ENCODE measurements at places on chromosomes 6 and 20.

- no peak for DNase-seq
Observed at GRCh38 chr6:43494766-43495165, 15.4 kb downstream of the LRRC73 start.

DNA sequence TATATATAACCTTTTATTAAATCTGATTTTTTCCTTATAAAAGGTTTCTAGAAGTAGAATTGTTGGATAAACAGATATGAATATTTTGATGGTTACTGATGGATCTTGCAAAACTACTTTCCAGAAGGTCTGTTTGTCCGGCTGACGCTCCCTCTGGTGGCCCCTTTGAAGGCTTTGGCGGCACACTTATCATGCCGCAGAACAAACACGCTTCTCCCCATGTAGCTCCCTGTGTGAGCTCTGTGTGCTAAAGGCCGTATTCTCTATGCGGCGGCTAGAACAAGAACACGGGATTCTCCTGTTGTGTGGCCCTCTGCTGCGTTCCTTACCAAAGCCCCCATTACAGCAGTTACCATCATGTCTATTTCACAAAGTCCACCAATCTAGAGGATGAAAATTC lies 30.0 kb downstream of the PPP1R3G start:
- peak; percentile 36 for DNase-seq

GRCh38 chr6:22041797-22042480 lies 254.9 kb downstream of the PRL start:
- peak; percentile 71 for DNase-seq

DNA sequence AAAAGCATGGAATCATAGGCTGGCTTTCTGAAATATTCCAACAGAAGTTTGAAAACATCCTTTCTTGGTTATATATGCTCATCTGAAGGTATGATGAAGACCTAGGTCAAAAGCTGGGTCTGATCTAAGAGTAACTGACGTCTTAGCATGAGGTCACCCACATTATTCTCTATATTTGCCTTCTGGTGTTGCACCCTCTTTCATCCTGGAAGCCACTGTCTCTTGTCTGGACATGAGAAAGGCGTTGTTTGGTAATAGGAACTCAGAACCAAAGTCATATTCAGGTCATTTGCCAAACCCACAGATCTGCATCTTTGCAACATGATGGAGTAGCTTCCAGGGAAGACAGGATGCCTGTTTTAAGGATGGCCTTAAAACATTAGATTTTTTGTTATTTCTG lies 17.6 kb downstream of the GABRR1 start:
- no peak for DNase-seq

- peak; percentile 58 for DNase-seq
Observed at GRCh38 chr20:23937303-23938117, 51.1 kb downstream of the GGTLC1 start.

DNA sequence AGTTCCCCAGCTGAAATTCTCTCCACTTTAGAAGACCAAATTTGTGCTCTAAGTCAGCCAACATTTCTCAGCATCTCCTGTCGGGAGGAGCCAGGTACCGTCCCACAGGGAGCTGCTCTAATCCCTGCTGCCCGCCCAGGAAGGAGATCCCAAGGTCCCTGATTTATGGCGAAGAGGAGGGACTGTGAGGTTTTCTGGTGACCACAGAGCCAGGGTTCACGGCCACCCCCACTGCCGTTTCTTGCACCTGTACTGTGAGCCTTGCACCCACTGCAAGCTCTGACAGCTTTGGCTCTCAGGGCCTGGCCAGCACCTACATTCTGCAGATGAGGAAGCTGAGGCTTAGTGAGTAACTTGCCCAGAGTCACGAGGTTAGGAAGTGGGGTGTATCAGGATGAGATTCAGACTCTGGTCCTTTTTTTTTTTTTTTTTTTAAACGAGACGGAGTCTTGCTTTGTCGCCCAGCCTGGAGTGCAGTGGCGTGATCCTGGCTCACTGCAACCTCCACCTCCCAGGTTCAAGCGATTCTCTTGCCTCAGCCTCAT lies 34.9 kb downstream of the FOXC1 start:
- DNase-seq = no peak

DNA sequence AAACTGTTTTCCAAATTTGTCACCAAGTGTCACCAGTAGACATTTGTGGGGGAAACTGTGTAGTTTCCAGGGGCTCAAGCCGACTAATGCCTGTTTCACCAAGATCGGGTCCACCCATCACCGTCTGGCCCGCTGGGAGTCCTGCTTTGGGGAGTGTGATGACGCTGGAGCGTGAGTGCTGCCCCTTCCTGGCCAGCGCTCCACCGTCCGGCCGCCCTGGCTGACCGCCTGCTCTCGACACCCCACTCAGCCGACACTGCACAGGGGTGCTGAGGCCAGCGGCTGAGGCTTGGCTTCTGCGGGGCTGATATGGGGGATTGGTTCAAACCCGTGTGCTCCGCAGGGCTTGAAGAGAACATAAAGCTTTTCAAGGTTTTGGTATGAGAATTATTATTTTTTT lies 160.1 kb downstream of the SMOC2 start:
- no peak for DNase-seq

- DNase-seq = no peak
Observed at GRCh38 chr20:21017528-21018085, 88.6 kb downstream of the LINC00237 start.

- no peak for DNase-seq
Observed at GRCh38 chr6:138387577-138388368, 10.1 kb downstream of the SMIM28 start.

DNA sequence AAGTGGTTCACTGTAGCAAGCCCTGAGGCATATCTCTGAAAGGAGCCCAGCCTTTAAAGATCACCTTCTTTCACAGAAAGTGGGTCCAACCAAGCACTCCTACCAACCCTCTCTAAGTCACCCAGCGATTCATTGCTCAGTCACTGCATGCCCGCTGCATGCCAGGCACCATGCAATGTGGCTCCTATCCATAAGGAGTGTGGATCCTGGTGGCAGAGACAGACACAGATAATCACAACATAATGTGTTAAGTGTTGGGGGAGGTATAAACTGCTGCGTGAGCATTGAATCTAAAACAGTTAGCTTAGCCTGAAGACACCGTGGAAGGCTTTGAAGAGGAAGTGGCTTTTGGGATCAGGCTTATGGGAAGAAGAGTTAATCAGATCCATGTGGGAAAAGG lies 659.5 kb downstream of the PTPRT start:
- DNase-seq = no peak

- DNase-seq = no peak
Observed at GRCh38 chr6:81886157-81886556, 133.7 kb upstream of the TENT5A start.

- DNase-seq = no peak
Observed at GRCh38 chr6:3426091-3426926, 30.5 kb downstream of the SLC22A23 start.

GRCh38 chr6:87917886-87918285 lies 129.8 kb upstream of the SPACA1 start:
- DNase-seq = no peak

- DNase-seq = no peak
Observed at GRCh38 chr6:114523508-114523907, 180.7 kb upstream of the HS3ST5 start.

GRCh38 chr6:158206740-158207421 lies 38.7 kb downstream of the GTF2H5 start:
- DNase-seq = no peak

DNA sequence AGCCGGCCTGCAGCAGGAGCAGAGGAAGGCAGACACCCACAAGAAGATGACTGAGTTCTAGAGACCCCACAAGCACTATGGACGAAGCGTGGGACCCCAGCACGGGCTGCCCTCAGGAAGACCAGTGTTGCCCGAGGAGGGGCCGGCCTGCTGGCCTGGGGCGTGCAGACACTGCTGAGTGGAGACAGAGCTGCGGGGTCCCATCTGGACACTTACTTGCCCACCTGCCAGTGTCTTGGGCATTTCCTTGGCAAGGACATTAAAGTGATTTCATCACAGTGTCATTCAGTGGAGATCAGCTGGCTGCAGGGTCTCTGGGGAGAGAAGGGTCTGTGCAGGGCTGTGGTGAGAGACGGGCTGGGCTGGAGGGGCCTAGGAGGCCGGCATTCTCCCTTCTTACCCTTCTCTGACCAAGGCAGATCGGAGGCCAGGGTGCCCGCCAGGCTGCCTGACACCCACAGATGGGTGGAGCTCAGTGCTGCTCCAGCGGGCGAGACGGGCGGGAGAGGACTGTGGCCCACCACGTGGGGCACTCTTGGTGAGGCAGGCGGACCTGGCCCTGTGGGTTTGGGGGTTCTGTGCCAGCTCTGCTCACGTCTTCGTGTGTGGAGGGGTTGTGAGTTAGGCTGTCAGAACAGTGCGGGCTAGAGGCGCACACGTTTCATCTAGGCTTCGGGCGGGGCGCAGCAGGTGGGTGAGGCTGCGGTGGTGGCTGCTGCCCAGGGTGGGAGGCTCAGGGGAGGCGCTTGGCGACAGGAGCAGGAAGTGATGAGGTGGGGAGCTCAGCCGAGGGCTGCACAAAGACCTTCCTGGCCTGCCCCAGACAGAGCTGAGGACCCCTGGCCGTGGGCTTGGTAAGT lies at the start of gene LIME1:
TSS of gene LIME1 (plus strand) at position 806 of the 860 bp plus-strand sequence. CDS start 886 bp downstream, outside the sequence.
- DNase-seq = no peak

- DNase-seq = no peak
Observed at GRCh38 chr6:45877970-45878590, 137.6 kb downstream of the CLIC5 start.

DNA sequence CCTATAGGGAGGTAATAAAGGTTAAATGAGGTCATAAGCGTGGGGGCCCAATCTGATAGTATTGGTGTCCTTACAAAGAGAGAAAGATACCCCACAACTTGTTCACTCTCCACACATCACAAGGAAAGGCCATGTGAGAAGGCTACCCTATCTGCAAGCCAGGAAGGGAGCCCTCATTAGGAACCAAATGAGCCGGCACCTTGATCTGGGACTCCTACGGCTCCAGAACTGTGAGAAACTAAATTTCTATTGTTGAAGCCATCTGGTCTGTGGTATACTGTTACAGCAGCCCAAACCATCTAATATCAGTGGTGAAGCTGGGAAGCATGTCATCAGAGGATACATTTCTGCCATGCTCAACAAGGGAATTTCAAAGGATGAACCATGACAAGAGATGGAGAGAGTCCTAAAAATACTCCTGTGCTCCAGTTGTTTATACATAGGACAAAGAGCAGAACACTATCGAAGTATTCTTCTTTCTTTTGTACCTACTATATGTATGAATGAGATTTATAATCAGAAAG lies 10.4 kb downstream of the COX7A2 start:
- no peak for DNase-seq

- DNase-seq = peak; percentile 18
Observed at GRCh38 chr6:21914121-21914973, 320.8 kb downstream of the SOX4 start.

GRCh38 chr6:3532296-3532916 lies 75.6 kb upstream of the SLC22A23 start:
- DNase-seq = no peak

GRCh38 chr6:90537723-90538258 lies 49.1 kb downstream of the MAP3K7 start:
- peak; percentile 70 for DNase-seq

GRCh38 chr6:94270091-94270948 lies 851.0 kb upstream of the EPHA7 start:
- DNase-seq = no peak

DNA sequence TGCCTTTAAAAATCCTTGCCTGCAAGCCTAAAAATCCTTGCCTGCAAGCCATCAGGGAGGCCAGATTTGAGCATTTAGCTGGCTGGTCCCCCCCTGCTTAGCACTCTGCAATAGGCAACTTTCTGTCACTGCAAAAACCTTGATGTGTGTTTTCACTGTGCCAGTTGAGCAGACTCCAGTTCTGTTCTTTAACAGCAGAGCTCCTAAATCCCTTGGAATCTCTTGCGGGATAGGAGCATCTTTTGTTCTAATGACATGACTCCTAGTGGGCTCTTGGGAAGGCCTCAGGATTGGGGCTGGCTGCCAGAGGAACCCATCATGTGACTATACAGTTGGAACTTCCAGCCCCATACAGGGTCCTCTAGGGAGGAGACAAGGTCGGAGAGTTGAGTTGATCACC lies 50.4 kb downstream of the FAM184A start:
- DNase-seq = no peak

GRCh38 chr20:52076164-52076563 lies 115.4 kb downstream of the ZFP64 start:
- peak; percentile 39 for DNase-seq

GRCh38 chr6:136467186-136467585 lies 83.0 kb downstream of the MAP7 start:
- DNase-seq = no peak

DNA sequence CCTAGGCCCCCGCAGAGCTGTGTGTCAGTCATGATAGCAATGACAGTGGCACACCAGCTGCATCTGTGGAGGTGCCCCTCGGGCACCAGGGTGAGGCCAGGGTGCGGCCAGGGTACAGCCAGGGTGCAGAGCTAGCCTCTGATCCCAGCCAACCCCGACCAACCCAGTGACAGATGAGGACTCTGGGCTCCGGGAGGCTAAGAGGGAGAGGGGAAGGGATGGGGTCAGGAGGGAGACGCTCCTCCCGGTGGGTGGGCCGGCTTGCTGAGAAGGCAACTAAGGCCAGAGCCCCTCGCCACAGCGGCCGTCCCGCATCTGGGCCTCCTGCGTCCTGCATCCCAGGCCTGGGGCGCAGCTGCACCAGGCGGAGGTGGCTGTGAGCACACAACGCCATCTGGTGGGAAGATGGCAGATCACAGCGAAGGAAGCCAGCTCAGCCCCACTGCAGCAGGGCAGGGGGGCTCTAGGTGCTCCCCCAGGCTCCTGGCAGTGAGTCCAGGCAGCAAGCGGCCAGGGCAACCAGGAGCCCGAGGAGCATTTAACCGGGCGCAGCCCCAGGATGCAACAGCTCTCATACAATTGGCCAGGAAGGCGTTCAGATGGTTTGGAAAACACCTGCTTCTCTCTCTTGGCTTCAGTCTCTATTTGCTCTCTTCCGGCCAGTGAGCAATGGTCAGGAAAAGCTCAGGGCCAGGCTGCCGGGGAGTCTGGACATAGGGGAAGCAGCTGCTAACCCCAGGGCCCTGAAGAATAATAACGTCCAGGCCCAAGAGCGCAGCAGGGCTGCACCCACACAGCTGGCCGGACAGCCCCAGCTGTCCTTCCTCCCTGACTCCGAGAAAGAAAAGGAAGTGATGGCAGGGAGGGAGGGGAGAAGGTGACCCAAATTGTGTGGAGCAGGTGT lies 169.4 kb downstream of the TAF4 start:
- DNase-seq = peak; percentile 47

DNA sequence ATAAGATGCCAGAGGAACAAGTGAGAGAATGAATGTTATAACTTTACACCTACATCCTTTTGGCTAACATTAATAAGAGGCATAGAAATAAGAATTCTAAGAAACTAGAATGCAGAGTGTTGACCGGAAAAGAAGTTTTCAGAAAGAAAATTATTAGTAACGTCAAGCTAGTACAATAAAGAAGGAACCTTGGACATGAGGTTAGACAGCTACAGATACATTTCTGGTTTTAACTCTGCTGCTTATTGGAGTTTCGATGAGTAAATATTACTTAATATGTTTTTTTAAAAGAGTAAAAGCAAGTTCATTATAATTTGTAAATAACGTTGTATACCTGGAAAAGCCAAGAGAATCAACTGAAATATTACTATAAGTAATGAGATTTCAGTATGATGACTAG lies 22.7 kb downstream of the TAB2 start:
- DNase-seq = no peak

- DNase-seq = no peak
Observed at GRCh38 chr6:161686655-161687054, 412.8 kb upstream of the AGPAT4 start.
